Stimulated activated CD4-positive, alpha-beta T cell treated with anti-CD3 and anti-CD28 coated beads, Interleukin-12 subunit alpha, Interleukin-12 subunit beta, amount 100 ng/mL, for 4 hours (primary cell): ENCODE measurements at places on chromosomes 2 and 18.
A peak's percentile ranks its signal among the peaks of the same experiment; 100 is the strongest.

DNA sequence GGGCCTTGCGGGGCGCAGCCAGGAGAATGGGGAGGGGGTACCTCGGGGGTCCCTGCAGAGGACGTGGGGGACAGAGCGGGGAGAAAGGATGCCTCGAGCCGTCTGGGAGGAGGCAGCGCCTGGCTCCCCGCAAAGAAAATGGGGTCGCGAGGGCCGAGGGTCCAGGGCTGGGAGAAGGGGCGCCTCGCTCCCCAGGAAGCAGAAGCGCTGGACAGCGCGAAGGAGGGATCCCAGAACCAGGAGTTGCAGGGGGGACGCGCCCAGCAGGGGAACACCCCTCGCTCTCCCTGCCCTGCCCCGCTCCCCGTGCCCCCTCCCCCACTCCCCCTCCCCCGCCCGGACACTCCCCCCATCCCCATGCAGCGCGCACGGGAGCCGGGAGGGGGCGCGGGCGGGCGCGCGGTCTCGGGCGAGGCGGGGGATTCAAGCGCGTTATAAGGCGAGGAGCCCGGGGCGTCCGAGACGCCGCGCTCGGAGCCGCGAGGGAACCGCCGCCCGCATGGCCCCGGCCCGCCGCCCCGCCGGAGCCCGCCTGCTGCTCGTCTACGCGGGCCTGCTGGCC lies at the start of gene ERFE:
TSS of gene ERFE (plus strand) at position 462 of the 562 bp plus-strand sequence. CDS start at position 500, 38 bp downstream.
- DNase-seq = peak; percentile 50

- DNase-seq = no peak
Observed at GRCh38 chr2:163692611-163693482, 43.0 kb downstream of the FIGN start.

- no peak for DNase-seq
Observed at GRCh38 chr2:62185475-62186155, 10.3 kb upstream of the B3GNT2 start.

GRCh38 chr2:148926981-148927401 lies 52.0 kb downstream of the KIF5C start:
- peak; percentile 10 for DNase-seq

DNA sequence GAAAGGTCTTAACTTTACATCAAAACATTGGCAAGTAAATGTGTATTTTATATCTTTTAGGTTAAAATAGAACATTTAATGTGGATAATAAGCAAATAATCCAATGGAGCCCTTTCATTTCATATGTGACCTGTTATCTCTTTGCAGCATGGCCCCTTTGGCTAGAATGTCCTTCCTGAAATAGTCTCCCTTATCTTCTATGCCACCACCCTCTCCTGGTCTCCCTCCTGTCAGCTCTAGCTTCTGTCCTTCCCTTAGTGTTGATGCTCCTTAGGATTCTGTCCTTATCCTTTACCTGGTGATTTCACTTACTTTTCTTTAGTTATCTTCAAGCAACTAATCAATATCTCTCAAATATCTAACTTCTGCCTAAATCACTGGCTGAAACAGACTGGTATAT lies 87.1 kb upstream of the TFCP2L1 start:
- no peak for DNase-seq

- DNase-seq = no peak
Observed at GRCh38 chr2:61978522-61978921, 73.0 kb downstream of the COMMD1 start.
